T-helper 17 cell (primary cell): ENCODE measurements at places on chromosomes 13 and 19. TPM values are rescaled to one million over a fixed set of nuclear protein-coding genes. Genes with fewer than 3 reads are reported as not detected.

Gene GSK3A
- total RNA-seq = 28.1 TPM

DNA sequence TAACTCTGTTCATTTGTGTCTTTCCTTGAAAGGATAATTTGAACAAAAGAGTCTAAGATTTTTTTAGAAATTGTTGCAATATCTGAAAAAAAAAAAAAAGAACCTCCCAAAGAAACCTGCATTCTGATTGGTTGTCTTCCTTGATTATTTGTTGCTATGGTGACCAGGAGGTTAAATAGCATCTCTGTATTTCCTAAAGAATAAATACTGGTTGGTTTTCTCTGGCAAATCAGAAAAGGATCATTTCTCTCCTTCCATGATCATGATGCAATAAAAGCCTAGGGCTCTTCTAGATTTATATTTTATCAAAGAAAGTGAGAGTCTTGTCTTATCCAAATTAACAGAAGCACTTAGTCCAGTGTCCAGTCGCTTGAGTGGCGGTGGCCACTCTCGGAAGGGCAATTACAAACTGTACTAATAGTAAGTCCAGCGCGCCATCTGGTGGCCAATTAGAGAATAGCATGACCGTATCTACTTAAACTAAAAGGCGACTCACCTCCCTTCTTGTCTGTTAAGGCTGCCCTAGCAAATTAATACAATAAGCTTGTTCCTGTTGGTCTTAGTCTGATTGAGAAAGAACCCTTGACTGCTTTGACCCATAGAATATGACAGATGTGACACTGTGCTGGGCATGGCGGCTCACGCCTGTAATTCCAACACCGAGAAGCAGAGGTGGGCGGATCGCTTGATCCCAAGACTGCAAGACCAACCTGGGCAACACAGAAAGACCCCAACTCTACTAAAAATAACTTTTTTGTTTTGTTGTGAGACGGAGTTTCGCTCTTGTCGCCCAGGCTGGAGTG lies 47.0 kb upstream of the PNMA8B start:
- DNase-seq = peak; percentile 64

DNA sequence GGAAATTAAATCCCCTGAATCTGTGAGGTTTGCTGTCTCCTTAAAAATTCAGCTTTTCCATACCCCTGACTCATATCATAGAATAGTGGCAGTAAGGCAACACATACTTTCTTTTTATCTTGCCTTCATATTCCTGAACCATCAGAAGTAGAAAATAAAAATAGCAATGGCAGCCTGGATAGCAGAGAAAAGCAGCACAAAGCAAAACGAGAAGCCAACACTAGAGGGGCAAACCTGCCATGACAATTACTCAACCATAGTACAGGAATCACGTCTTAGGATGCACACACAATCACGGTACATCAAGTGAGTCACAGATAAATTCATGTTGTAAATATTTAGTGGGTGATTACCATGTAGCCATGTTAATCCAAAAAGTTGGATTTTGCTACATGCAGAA lies 343.0 kb downstream of the ITGBL1 start:
- no peak for DNase-seq

GRCh38 chr19:34493038-34493648 lies 11.6 kb downstream of the WTIP start:
- no peak for DNase-seq

Gene C1QTNF9
- total RNA-seq = not detected

GRCh38 chr13:20815464-20815863 lies 41.7 kb upstream of the EEF1AKMT1 start:
- DNase-seq = no peak

DNA sequence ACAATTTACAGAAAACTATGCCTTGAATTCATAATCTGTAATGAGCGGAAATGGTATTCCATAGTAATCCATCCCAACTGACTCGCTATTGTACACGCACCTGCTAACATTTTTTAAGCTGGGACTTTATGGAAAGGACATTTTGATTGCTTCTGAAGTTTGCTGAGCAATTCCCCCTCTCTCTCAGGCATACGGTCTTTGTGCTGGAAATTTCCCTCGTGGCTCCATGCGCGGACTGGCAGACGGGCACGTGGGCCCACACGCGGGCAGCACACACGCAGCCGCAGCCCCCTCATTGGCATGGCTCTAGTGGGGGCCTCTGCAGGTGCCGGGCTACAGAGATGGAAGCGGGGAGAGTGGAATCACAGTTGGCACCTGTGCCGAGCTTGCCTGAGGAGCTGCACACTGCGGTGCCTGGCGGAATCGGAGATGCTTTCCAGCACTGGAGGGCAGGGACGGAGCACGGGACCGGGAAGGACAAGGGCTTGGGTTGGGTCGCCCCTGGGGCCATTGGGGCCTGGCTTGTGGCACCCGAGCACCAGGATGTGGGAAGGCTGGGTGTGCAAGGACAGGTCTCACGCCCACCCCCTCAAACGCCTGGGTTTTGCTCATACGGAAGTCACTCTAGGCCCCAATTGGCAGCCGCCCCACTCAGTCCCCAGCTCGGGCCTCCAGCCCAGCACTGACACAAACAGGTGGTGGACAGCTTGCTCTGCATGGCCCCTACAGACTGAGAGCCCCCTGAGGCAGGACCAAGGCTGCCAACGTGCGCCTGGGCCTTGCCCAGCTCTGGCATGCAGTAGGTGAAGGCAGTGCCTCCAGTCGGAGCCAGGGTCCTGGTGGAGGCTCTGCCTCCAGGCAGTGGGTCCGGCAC lies 30.2 kb upstream of the CCNE1 start:
- no peak for DNase-seq

- DNase-seq = no peak
These were observed 147.8 kb downstream of the SUCLA2 start for GRCh38 chr13:47853236-47853635.

Gene ONECUT3
- not detected for total RNA-seq

DNA sequence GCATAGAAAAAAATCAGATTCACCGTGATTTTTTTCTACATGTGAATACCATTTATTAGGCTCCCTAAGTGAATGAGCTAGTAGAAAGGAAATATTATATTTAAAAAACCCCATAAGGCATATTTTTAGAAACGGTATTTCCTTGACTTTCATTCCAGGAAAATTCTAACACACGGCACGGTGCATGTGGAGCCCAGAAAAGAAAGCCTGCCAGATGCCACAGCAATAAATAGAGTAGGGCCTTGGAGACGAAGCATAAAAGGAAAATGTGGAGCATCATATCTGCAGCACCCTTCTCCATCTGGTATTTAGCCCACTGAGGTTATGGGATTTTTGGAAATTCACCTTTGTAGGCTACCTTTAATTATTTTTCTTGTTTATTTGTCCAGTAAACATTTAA lies 314.4 kb downstream of the ENOX1 start:
- DNase-seq = no peak

DNA sequence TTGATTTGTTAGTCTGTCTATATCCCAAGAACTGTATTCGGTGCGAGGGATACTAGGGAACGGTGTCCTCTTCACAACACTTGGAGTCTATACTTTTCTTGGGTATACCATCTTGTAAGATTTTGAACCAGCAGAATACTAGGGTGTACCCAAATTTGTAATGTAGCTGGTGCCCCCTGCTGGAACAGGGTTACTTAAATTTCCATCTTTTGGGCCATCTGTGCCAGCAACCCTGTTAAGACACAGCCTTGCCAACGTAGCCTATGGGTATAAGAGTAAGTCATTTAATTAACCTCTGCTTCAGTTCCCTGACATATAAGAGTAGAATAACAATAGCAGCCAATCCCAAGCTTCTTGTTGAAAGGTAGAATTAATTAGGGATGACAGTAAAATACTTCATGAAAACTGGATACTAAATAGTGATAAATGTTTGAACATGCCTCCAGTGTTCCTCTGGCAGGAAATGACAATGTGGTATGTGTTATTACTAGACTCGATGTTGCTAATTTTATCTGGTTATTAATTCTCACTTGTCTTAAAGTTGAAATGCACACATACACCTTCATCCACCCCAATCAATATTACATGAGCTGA lies 607.6 kb downstream of the FGF9 start:
- peak; percentile 25 for DNase-seq

Gene S1PR5
- 0.50 TPM for total RNA-seq

GRCh38 chr13:74990992-74991391 lies 491.0 kb downstream of the TBC1D4 start:
- DNase-seq = no peak

Gene SHISA2
- 0.62 TPM for total RNA-seq

Gene SMIM24
- not detected for total RNA-seq

GRCh38 chr19:46449228-46449627 lies 20.5 kb upstream of the PNMA8C start:
- no peak for DNase-seq

DNA sequence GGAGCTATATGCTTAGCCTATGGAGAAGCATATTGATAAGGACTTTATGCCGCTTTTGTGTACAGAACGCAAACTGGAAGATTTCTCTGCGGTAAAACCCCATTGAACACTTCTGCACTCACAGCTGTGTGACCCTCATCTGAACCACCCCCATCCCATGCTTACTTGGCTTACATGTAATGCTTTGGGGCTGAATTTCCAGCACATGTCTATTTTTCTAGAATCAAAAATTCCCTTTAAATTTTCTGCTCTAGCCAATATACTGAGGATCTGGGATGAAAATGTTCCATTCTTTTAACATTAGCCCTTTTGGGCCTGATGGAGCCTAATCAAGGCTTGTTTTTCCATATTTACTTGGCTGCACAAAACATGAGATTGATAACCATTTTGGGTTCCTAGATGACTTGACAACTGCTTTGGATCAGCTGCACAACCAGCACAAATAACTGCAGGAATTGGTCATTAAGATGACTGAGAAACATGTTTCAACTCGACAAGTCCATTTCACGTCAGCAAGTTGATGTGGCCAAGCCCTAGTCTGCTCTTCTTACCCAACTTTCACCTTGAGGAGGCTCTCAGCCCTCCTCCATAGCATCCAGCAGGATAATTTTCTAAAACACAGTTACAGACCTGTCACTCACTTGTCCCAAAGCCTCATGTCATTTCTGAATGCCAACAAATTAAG lies 52.4 kb downstream of the TNFSF11 start:
- DNase-seq = no peak

DNA sequence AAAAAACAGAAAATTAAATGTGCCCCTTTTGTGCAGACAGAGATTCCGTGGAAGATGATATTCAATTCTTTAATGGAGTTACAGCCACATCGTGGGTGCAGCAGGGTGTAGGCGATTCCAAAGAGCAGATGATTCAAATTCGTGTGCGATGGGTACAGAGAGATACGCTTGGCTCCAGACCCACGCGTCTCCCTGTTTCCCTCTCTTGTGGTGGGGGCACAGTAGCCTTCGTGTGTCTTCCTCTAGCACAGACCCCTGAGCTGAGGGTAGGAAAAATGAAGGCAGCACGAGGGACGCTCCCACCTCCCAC lies 4.8 kb downstream of the TSPAN16 start:
- no peak for DNase-seq

- DNase-seq = no peak
These were observed 20.0 kb downstream of the ZNF780B start for GRCh38 chr19:40035996-40036395.

DNA sequence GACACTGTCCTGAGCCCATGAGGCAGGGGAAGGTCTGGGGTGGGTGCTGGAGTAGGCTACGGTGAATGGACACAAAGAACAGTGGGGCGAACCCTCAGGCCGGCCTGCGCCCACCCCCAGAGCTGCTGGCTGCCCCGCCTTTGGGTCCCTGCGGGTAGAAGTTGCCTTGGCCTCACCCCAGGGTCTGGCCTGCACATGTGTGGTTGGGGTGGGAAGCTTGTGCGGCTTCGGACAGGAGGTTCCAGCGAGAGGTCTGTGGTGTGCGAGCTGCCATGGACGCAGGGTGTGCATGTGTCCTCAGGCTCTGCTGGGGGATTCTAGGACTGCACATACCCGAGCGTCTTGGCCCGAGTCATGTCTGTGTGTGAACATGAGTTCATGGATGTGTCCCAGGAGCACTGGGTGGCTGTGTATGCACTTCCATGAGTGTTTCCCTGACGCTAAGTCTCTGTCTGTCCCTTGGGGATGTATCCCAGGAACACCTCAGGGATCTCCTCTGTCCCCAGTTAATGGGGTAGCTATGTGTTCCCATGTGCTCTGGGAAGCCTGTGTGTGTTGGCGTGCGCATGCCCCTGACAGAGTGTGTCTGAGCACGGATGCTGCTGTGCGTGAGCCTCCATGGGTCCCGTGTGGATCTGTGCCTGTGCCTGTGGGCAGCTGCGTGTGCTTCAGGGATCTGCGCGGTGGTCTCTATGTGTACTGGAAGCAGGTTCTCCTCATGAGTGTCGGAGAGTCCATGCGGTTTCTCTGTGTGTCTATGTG lies 20.8 kb upstream of the POU2F2 start:
- no peak for DNase-seq

DNA sequence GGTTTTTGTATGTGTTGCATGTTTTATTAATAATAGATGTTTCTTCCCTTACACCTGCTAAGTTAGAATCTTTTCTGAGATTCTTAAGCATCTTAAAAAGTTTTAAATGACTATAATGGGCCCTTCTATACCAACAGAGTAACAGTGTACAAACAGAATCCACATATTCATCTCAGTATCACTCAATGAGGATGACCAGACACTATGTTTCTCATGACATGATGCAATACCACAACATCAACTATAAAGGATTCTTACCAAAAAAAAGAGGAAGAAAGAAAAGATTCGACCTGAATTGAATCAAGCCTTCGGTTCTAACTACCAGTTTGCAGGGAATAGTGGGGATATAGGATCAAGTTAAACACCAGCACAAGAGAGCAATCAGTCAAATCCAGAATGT lies 56.5 kb downstream of the INTS6 start:
- DNase-seq = no peak

- DNase-seq = no peak
These were observed 160.2 kb downstream of the PDS5B start for GRCh38 chr13:32746474-32746873.

GRCh38 chr19:10424011-10424637 lies 3.8 kb downstream of the PDE4A start:
- DNase-seq = peak; percentile 56

GRCh38 chr19:16067205-16067938 lies 8.9 kb upstream of the TPM4 start:
- no peak for DNase-seq

Gene ZNF442
- 0.97 TPM for total RNA-seq

GRCh38 chr19:51460164-51460992 lies 2.1 kb upstream of the SIGLEC8 start:
- no peak for DNase-seq
